ENCODE measurements at places on chromosomes 3 and 15.

DNA sequence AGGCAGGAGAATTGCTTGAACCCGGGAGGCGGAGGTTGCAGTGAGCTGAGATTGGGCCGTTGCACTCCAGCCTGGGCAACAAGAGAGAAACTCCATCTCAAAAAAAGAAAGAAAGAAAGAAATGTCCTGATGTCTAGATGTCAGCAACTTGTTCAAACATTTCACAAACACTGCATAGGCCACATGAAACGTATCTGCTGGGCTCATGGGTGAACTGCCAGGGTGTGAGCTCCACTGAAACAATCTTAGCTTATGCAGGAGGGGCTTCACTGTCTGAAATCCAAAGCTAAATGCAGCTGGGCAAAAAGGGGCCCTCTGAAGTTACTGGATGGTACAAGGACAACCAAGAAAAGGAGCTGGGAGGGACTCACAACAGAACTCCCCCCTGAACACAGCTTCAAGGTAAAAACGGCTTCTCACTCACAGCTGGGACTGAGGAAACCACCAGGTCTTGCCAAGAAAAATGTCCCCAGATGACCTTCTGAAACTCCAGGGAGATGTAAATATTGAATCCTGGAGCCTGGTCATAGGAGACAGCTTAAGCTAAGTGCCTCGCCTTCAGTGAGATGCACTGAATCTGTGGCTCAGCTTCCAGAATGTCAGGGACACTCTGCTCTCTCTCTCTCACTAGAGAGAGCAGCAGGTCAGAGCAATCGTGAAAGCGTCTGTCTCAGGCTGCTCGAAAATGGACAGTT lies 31.9 kb downstream of the SEC61A1 start:
- no peak for DNase-seq

DNA sequence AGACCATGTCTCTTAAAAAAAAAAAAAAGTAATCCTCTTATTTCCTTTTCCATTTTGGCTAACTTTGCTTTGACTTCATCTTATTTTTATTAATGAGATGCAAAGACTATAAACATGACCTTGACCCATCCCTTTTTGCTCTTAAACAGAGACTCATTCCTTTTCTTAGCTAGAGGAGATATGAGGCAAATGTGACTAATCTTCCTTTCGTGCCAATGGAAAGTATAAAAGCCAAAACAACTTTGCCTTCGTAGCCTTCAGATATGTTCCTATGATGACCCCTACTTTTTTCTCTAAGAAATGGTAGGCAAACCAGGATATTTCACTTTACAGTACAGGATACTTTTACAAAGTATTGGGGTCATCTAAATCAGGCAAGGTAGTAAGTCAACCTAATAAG lies 36.9 kb upstream of the GOLGB1 start:
- no peak for DNase-seq

GRCh38 chr15:88745065-88745464 lies 58.2 kb upstream of the ACAN start:
- DNase-seq, result no peak

DNA sequence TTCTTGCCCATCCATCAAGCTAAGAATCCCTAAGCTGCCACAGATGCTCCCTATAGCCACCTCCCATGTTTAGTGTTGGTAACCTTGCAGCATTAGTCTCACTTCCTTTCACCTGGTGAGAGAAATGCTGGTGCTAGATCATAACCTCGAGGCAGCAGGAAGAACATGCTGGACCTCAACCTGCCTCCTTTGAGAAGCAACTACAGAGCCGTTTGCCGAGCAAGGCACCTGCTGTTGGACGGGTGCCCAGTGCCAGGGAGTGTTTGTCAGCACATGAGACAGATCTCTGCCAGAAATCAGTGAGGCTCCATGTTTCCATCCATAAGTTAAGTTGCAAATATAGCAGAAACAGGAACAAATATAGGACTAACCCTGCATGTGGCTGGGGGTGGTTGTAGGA lies 955.7 kb downstream of the TUSC7 start:
- DNase-seq, result peak; percentile 30

DNA sequence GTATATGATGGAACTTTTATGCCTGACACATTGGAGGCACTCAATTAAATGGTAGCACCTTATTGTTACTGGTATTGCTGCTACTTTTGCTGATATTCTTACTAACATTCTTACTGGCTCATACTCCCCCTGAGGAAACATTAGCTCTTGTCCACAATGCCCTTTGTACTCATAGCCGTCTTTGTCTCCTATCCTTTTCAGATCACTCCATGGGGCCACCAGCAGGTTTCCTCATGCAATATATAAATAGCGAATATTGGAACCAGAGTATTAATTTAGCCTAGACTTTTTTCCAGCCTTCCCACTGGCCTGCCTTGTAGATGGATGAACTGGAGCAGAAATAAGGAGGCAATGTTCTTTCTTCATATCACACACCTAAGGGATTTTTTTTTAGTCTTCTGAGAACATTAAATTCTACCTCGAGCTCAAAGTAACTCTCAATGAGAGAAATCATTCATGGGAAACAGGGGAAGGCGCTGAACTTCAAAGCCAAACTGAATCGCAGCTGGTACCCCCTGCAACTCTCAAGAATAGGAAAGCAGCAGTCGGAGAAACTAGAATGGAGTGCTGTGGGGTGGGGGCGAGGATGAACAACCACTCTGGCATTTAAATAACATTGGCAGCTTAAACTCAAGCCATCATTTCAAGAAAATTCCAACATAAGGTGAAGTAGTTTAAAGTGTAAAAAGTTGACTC lies 300.3 kb downstream of the TAFA4 start:
- DNase-seq, result no peak

- DNase-seq, result no peak
Measured at GRCh38 chr15:92886815-92887214, 13.3 kb upstream of the CHD2 start.

DNA sequence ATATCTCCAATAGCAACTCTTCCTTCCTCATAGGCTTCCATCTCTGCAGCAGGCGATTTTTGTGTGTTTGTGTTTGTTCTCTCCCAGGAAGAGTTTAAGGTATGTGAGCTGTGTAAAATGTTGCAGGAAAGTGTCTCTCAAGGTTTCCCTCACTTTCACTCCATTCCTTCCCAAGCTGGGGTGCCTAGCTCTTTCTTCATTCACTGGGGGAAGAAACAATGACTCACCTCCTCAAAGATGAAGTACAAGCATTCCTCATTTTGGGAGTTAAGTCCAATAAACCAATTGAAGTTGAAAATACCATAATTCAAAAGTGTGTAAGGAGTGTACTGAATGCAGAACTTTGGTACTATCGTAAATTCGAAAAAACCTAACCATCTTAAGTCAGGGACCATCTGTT lies 422.7 kb upstream of the CFAP20DC start:
- no peak for DNase-seq

DNA sequence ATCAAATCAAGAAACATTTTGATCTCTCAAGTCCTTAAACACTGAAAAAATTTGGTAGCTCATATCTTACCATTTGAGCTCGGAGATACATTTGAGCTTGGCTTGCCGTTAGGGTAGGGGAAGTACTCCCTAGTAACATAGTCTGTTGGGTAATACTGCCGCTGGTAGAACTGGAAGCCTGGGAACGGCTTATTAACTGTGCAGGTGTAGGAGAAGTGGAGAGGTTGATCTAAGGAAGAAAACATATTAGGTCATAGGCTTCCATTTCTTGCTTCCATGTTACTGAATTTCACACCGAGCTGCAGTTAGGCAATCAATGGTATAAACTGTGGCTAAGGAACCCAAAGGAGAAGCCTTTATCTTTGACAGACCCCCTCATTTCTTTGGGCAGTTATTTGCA lies 32.5 kb downstream of the PHC3 start:
- DNase-seq, result no peak

- no peak for DNase-seq
Measured at GRCh38 chr3:4251412-4251811, 51.8 kb upstream of the SETMAR start.

GRCh38 chr3:197847866-197848401 lies 56.9 kb downstream of the LRCH3 start:
- no peak for DNase-seq

DNA sequence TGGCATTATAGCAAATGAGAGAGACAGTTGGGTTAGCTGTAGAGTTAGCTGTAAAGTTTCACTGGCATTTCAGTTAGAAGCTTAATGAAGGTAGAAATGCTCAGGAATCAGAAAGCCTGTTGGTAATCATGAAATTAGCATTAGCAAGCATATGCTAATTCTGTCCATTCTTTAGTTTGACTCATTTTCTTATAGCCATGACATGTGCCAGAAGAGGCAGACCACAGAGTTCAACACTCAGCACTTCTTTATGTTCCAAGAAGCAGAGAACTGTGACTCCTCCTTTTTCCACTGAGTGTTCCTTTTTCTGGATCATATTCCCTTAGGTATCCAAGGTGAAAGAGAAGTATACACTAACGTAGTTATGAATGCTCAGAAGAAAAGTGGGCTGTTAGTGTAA lies 276.2 kb upstream of the SGO1 start:
- no peak for DNase-seq

- DNase-seq, result peak; percentile 36
Measured at GRCh38 chr3:37214076-37214475, 39.7 kb upstream of the LRRFIP2 start.

All from epithelial cell of esophagus (primary cell).